ENCODE measurements at places on chromosomes 13 and 19.

GRCh38 chr19:10815007-10815536, 20.9 kb downstream of the TMED1 start:
- DNase-seq = no peak

GRCh38 chr19:50268041-50268440, 61.1 kb downstream of the KCNC3 start:
- no peak for DNase-seq

- DNase-seq = no peak
Measured at GRCh38 chr19:6718741-6719539, 1.5 kb downstream of the C3 start.

DNA sequence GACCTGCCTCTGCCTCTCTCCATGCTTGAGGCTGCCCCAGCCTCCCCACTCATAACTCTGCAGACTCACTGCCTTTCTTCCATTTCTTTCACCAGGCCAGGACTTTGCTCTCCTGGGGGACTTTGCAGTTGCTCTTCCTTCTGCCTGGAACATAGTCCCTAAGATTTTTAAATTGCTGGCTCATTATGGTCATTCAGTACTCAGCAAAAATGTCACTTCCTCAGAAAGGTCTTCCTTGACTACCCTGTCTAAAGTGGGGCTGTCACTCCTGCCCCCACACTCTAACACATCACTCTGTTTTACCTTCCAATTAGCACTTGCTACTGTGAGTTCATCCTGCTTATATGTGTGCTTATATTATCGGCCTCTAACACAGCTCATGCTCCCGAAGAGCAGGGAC, 618.2 kb downstream of the UQCRFS1 start:
- no peak for DNase-seq

DNA sequence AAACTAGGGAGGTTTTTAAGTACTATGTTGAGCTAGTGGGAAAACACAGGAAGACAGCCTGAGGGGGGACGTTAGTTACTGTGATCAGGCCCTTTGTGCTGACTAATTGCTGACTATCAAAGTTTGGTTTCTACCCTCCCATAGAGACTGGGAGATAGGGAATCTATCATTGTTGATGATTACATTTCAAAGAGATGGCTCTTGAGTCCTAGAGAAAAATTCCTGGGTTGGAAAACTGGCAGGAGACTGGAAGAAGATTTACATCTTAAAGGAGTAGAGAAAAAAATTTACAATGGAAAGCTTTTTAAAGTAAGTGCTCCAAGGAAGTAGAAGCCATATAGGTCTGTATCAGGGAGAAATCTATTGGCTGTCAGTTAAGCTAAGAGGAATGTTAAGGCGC, 522.0 kb upstream of the KLHL1 start:
- DNase-seq = no peak

- DNase-seq = no peak
Measured at GRCh38 chr19:336067-336614, 8.5 kb downstream of the MIER2 start.

GRCh38 chr19:1445932-1446712, 3.8 kb upstream of the APC2 start:
- no peak for DNase-seq

- DNase-seq = no peak
Measured at GRCh38 chr19:3633559-3633988, 7.0 kb upstream of the CACTIN start.

DNA sequence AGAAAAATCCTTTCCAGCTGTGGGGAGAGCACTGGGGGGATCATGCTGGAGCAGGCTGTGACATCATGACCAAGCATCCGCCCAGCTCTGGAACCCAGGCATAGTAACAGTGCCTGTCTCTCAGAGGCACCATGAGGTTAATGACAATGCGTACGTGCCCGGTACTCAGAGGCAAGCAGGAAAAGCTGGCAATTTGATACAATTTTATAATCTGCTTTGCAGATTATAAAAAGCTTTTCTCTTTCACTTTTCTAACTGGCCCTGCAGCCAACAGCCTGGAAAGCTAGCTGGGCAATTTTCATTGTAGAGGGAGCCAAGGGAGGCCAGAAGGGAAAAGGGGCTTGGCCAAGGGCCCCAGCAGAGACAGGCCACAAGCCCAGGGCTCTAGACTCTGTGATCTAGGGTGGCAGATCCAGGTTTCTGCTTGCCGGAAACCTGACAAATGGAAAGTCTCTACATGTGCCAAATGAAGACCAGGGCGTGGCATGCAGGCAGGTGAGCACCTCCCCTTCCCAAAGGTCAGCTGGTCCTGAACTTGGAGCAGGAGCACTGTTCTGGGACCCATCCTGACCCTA, 22.7 kb downstream of the VRK3 start:
- no peak for DNase-seq

DNA sequence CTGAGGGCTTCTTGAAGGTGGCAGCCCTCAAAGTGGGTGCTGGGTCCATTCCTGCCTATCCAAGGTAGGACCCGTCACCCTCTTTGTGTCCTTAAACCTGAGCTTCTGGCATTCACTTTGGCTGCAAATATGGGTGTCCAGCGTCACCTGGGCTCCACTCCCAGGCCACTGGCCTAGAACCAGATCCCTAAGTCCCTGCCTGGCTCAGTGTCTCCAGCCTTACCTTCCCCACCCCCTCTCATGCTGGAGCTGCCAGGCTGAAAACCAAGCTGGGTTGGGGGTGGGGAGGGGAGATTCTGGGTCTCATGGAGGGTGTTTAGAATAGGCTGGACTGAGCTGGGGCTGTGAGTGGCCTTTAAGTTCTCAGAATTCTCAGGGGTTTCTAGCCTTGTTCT, 12.4 kb downstream of the PDE4A start:
- no peak for DNase-seq

DNA sequence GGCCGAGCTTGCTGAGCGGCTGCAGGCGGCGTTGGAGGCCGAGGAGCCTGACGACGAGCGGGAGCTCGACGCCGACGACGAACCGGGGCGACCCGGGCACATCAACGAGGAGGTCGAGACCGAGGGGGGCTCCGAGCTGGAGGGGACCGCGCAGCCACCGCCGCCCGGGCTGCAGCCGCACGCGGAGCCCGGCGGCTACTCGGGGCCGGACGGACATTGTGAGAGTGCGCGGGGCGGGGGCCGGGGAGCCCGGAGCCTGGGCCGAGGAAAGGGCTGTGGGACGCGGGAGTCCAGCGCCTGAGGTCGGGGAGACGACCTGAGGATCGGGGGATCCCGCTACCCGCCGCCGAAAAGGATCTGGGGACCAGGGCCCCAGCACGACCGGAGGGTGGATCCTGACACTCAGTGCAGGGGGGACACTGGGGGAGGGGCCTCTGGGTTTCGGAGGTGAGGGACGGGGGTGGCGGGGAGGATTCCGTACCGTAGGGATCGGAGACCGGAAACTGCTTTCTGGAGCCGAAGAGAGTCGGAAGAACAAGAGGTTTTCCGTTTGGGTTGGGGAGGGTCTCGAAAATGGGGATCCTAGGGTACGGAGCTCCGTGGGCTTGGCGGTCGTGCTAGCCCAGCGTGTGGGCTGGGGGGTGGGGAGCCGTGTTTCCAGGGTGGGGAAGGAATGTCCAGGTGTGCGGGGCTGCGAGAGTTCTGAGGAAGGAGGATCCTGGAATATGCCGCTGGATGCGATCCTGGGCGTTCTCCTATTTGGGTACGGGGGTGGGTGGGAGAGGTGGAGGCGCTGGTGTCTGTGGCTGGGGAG, 616 bp downstream of the HNRNPUL1 start:
- DNase-seq = peak; percentile 84

- DNase-seq = no peak
Measured at GRCh38 chr13:60758637-60759036, 361.6 kb downstream of the TDRD3 start.

GRCh38 chr19:48719263-48720171, at the start of gene MAMSTR:
Gene MAMSTR (minus strand): TSS chr19:48719725. CDS start chr19:48719031, 694 bp downstream.
- DNase-seq = no peak

DNA sequence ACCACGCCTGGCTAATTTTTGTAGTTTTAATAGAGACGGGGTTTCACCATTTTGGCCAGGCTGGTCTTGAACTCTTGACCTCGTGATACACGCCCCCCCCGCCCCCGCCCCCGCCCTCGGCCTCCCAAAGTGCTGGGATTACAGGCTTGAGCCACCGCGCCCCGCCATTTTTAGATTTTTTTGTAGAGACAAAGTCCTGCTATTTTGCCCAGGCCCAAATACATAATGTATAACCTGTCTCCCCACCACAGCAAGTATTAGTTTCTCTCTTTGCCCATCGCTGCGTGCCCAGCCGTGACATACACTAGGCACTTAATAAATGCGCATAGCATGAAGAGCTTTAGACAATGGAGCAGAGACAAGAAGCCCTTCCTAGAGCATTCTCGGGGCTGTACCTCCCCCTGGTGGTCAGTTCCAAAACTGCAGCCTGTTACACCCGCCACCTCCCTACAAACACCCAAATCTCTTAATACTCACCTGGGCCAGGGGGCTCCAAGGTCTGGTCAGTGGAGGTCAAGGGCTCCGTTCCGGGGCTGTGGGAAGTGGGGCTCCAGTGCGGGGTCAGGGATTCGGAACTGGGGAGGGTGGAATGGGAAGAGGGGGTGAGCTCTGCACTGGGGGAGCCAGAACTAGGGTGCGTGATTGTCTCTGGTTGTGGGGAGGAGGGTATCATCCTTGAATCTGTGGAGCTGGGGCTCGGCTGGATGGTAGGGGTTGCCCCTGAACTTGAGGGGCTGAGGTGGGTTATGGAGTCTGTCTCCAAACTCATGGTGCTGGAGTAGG, 22.5 kb downstream of the IQCN start:
- DNase-seq = peak; percentile 93

- DNase-seq = no peak
Measured at GRCh38 chr13:76775088-76775740, 111.0 kb downstream of the KCTD12 start.

GRCh38 chr13:23583491-23583890, 13.3 kb downstream of the TNFRSF19 start:
- DNase-seq = no peak

DNA sequence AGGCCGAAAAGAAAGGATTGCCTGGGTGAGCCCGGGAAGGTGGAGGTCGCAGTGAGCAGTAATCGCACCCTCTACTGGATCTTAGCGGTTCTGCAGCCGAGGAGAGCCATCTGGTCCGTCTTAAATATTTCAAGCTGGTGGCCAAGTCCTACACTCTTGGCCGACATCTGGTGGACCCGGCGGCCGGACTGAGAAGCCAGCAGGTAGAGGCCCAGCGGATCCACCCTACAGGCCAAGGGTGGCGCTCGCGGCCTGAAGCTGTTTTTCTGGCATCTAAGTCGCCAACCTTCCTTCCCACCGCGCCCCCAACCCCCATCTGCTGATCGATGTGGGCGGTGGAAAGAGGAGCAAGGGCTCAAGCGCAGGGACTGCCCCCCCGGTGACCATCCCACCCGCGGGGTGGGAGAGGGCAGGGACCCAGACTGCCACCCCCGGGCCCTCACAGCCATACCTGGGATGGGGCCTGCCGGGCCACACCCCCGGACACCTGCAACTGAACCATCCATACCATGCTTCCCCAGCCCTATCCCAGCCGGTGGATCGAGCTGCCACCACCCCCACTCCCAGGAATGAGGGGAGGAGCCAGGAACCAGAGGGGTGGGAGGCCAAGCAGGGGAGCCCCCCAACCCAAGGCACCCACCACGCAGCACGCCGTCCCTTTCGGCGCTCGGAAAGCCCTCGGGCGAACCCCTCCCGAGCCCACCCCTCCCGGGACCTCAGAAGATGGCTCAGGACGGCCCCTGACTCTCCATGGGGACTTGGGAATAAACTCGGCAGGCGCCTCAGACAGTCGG, 46.3 kb upstream of the ZNF730 start:
- no peak for DNase-seq

- DNase-seq = no peak
Measured at GRCh38 chr13:73610799-73611592, 523.2 kb downstream of the KLF12 start.

- DNase-seq = no peak
Measured at GRCh38 chr13:94417294-94417693, 62.2 kb downstream of the DCT start.

- no peak for DNase-seq
Measured at GRCh38 chr19:33245948-33246708, 20.5 kb upstream of the SLC7A10 start.

- DNase-seq = no peak
Measured at GRCh38 chr13:36193151-36193855, 21.1 kb downstream of the SOHLH2 start.

DNA sequence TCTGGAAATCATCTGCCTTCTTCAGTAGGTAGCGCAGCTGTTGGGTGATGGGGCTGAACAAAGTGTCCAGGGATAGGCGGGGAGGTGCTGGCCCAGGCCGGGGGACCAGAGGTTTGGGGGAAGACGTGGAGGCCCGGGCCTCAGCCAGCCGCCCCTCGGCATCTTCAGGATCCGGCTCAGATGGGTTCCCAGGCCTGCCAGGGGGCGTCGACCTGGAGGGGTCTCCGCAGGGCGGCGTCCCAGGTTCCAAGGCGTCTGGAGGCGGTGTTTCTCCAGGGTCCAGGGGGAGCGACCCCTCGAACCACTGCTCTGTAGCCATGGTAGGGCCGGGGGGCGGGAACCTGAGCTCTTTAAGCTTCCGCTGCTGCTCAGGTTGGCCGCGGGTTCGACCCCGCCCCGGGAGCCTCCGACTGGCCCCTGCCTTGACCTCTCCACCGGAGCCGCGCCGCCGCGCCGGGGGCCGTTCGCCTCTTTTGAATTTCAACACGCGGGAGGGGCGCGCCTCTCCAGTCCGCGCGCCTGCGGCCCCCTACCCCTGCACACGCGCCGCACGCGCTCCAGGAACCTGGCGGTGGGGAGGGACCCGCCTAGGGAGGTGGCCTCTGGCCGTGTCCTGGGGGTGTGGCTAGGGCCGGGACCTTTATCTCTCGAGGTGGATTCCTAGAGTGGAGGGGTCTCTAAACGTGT, at the start of gene C19orf67:
Gene C19orf67 (minus strand): TSS at position 475 of the 687 bp plus-strand sequence. CDS start 156 bp downstream, at position 319.
- DNase-seq = no peak

DNA sequence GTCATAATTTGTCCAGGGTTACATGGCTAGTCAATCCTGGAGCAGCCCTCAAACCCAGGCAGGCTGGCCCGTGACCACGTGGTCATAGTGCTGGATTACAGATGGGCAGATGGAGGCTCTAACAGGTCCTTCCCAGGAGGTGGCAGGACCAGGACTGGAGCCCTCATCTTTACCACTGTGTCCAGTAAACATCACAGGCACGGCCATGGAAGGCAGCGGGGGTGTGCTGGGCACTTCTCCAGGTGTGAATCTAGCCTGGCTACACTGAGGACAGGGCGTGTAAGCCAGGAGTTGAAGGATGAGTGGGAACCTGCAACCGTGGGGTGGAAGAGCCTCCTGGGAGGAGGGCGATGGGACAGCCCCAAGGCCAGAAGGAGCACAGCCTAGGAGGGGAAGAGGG, 6.1 kb downstream of the CIC start:
- peak; percentile 57 for DNase-seq

GRCh38 chr13:48817166-48817802, 158.4 kb upstream of the FNDC3A start:
- no peak for DNase-seq

DNA sequence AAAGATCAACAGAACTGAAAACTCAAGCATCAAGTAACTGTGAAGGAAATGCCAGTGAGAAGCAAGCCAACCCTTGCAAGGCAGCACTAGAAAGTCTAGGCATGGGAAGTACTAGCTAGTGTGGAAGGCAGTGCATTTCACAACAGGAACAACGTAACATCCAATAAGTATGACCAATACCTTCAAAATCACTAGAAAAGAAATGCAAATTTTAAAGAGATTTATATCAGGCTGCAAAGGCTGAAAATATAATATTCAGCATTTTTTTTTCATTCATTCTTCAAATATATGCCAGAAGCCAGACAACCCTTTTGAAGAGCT, 121.9 kb downstream of the DLEU7 start:
- no peak for DNase-seq

All from activated effector memory CD4-positive, alpha-beta T cell treated with anti-CD3 and anti-CD28 coated beads, Interleukin-2, amount 50 U/mL, for 16 hours (primary cell).